ENCODE measurements at places on chromosomes 13 and 19.

- DNase-seq = peak; percentile 69
These were observed 589 bp downstream of the ZBTB45 start for GRCh38 chr19:58519087-58519354.

- DNase-seq = no peak
These were observed 592.0 kb upstream of the KLF12 start for GRCh38 chr13:74726206-74726605.

- DNase-seq = no peak
These were observed 280.8 kb downstream of the DCT start for GRCh38 chr13:94198681-94199080.

DNA sequence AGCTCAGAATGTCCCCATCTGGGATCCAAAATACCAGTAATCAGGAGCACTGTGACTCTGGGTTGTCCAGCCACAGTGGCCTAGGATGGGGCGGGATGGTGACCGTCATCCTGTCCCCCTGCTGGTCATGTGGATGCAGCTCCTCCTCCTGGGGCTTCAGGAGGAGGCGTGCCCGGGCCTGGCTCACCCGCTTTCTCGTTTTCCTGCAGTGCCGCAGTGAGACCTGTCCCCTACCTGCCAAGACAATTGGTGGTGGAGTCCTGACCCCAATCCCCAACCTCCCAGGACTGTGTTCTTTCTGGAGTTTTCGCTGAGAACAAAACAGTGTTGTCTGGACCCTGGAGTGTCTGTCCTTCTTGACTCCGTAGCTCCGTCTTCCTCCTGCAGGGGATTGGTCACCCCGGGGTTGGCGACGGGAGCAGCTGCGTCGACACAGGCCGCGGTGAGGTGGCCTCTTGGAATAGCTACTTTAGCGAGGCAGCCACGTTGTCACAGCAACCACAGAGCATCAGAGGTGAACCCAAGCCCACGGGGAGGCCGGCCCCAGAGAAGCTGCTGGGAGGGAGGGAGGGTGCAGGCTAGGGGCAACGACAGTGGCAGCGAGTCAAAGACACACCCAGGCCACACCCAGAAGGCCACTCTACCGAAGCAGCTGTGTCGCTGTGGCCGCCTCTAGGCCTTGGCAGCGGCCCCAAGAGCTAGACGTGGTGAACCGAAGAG, 10.2 kb upstream of the EMC10 start:
- DNase-seq = peak; percentile 52

GRCh38 chr19:12664406-12665280, 1.9 kb downstream of the MAN2B1 start:
- peak; percentile 51 for DNase-seq

- DNase-seq = no peak
These were observed 230.5 kb downstream of the FGF9 start for GRCh38 chr13:21901336-21901735.

DNA sequence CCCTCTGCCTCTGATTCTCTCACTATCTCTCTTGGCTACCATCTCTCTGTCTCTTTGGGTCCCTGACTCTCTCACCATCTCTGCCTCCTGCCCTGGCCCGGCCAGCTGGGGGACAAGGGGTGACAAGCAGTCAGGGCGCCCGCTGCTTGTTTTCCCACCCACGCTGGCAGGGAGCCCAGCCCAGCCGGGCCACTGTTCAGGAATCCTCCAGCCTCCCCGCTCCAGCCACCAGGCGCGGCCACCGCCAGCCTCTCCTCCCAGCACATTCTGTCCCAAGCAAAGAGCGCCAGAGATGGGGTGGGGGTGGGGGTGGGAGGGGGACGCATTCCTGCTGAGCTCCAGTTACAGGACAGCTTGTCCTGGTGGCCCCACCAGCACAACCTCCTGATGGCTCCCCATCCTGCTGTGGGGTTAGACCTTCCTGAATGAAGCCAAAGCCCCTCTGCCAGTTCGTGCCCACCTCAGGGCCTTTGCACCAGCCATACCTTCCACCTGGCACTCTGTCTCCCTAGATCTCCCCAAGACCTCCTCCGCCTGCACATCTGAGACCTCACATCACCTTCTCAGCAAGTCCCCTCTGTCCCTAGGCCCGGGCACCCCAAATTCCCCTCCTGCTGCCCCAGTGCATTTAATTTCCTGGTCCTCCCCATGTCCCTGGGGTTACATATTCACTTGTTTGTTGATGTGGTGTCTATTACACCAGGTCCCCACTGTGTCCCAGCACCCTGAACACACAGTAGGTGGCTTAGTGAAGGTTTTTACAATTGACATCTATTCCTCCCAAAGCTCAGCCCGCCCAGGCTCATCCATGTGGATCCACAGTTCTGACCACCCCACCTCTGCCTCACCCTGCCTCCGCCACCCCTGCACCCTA, 12.5 kb downstream of the ARRDC2 start:
- no peak for DNase-seq

DNA sequence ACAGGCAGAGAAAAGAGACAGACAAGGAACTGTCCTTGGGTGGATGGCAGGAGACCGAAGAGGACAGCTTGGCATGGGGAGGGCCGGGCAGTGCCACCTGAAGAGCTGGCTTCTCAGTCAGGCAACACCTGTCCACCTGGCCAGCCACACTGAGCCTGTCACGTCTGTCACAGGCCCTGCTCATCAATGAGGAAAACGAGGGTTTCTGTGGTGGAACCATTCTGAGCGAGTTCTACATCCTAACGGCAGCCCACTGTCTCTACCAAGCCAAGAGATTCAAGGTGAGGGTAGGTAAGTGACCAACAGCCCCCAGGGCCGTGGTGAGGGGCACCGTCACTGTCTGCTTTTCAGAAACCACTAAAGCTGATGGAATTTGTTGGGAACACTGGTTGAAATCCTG, 11.2 kb upstream of the PROZ start:
- no peak for DNase-seq

DNA sequence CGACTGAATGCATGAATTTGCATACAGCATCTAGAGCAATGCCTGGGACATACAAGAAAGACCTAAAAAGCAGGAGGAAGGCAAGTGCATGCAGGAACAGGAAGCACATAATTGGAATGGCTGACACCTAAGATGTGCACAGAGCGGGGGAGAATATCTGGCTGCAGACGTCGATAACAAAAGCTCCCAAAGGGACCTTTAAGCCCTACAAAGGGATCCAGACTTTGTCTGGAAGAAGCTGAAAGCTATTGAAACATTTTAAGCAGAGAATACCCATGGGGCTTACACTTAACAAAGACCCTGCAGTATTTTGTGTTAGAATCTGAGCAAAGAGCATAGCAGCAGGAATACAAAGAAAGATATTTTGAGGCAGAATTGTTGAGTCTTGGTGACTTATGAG, 107.4 kb upstream of the CLDN10 start:
- no peak for DNase-seq

DNA sequence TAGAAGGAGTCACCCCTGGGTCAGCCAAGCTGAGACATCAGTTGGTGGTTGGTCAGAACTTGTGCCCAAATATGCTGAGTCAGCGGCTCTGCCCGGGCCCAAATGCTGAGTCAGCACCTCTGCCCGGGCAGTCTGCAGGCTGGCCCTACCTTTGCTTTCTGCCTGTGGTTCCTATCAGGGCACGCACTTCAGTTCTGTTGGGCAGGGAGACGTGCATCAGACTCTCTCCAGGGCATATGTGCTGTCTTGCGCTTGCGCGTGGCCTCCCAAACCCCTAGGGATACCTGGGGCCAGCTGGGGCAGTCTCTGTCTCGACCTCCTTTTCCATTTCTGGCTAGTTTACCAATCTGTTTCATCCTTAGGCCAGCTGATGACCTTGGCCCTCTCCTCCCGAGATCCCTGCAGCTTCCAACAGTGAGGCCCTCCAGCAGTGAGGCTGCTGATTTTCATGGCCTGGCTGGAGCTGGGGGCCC, 24.4 kb upstream of the LDLR start:
- DNase-seq = no peak

DNA sequence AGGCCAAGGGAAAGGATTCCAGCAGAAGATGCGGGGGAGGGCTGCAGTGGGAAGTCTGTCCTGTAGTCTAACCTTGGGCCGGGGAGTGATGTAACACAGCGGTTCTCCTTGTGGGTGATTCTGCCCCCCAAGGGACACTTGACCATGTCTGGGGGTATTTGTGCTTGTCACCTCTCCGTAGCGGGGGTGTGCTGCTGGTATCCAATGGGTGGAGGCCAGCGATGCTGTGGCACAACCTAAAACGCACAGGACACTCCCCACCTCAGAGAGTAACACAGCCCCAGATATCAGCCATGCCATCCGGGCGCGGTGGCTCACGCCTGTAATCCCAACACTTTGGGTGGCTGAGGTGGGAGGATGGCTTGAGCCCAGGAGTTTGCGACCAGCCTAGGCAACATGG, 36.3 kb downstream of the ZNRF4 start:
- DNase-seq = no peak

GRCh38 chr13:85610024-85610423, 189.2 kb downstream of the SLITRK6 start:
- no peak for DNase-seq

GRCh38 chr13:49827336-49827735, 34.9 kb upstream of the KPNA3 start:
- no peak for DNase-seq

DNA sequence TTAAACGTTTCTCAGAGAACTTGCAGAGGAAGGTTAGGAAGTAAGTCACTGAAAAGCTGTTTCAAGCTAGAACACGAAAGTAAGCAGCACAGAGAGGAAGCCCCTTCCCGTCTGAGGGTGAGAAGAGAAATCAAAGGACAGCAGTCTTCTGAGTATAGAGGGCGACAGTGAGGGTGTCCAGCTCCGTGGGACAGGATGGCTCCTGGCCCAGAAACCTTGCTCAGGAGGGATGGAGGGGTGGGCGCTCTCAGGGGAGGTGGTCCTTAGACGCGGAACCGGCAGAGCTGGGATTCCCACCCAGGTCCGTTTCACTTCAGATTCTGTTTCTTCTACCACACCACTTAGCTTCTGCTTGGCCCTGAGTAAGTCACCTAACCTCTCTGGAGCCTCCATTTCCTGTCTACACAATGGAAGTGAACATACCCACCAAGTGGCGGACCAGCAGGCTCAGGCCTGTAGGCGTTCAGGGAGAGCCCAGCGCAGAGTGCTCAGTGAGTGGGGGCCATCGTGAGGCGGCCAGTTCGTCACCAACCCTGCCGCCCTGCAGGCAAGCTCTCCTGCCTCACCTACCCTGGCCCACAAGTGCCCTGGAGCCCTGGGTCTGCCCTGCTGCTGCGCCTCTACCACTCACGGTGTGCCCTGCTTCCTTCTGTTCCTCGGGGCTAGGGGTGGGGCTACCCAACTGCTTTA, 5.5 kb upstream of the RSPH6A start:
- no peak for DNase-seq

DNA sequence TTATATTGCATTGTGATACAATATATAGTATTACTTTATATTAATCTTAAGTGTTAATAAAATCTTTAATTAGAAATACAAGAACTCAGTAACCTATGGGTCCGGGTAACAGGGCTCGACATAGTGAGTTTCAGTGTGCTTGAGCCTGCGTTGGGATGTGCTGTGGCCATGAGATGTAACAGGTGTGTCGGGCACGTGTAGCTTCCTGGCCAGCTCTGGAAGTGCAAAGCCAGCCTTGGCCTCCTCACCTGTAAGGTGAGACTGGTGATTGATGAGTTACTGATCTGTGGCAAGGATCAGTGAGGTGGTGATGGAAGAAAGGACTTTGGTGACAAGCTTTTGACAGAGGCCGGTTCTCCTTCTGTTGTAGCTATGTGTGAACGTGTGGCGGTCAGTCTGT, 19.2 kb downstream of the ATP4B start:
- no peak for DNase-seq

- DNase-seq = no peak
These were observed 27.9 kb upstream of the NDUFS7 start for GRCh38 chr19:1355568-1356507.

GRCh38 chr19:41521931-41522555, 53.9 kb upstream of the CEACAM21 start:
- DNase-seq = peak; percentile 21

DNA sequence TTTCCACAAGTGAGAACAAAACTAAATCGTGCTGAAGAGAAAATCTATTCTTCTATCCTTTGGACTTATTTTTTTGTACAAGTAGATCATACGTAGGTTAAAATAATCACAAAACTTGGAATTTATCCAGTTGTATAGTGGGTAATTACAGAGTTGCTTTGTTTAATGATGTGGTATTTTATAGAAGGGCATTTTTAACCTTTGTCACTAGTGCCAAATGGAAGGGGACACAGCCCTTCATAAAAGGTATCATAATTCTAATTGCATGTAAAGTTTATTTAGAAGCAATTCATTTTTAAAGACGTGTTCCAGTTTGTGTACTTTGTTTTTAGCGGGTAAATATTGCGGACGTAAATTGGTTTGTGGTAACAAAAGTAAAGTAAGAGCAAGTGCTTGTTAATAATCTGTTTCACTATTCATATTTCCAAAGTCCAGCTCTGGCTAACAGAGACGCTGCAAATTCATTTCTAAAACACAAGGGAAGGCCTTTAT, 99.5 kb downstream of the ERCC5 start:
- DNase-seq = no peak

- no peak for DNase-seq
These were observed 318.4 kb downstream of the DCLK1 start for GRCh38 chr13:35812736-35813135.

- DNase-seq = no peak
These were observed 36.7 kb downstream of the ZAR1L start for GRCh38 chr13:32278426-32278825.

DNA sequence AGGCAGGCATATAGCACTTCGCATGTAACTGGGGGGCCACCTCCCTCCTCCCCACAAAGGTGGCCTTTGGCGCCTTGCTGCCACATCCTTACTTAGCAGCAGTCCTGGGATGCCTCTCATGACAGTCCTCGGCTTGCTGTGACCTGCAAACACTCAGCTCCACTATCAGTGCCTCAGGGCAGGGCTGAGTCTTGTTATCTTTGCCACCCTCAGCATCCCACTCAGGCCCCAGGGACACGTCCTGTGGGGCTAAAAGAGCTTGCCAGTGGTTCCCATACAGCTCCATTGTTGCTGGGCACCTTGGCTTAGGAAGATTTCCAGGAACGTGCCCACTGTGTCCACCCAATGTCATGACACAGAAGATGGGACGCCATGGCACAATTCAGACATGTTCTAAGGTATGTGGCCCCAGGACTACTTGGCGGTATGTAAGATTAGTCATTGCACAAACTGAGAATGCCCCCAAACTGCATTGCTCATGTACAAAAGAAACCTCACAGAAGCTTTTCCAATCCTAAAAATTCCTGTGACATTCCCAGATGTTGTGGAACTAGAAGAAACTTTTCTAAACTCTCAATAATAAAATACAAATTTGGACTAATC, 16.3 kb downstream of the DOCK9 start:
- no peak for DNase-seq

GRCh38 chr13:44236370-44236769, 137.3 kb upstream of the SERP2 start:
- no peak for DNase-seq

DNA sequence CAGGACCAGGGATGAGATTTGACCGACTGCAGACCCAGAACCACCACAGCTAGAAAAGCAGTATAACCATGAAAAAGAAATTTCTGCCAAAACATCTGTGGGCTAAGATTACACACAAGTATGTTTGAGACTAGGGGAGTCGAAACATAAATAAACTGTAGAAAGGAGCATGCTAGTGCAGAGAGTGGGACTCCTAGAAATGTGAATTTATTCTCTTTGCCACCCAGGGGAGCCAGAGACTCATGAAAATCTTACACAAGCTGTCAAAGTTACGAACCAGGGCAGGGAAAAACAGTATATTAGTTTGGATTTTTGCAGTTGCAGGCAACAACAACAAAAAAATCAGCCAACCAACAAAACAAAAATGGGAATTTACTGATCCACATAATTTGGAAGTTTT, 12.3 kb upstream of the HSPH1 start:
- DNase-seq = no peak

Measured in HEK293T (cell line).